NCI-H146 (cell line): ENCODE measurements at places on chromosomes 3 and 15.

- DNase-seq = no peak
Measured at GRCh38 chr15:71096676-71097075, 18.6 kb upstream of the THSD4 start.

DNA sequence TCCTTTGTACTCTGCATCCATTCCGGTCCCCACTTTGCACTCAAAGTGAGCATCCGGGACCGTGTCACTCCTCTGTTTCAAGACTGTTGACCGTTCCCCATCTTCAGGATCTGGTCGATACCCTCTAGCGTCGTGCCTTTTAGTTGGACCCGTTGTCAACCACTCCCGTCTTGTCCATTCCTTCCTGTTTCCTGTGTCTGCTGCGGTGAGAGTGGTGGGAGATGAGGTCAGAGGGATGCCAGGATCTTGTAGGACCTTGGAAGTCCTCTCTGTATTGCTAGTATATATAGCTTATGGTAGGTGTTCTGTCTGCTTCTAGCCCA, 624 bp downstream of the BRK1 start:
- no peak for DNase-seq

DNA sequence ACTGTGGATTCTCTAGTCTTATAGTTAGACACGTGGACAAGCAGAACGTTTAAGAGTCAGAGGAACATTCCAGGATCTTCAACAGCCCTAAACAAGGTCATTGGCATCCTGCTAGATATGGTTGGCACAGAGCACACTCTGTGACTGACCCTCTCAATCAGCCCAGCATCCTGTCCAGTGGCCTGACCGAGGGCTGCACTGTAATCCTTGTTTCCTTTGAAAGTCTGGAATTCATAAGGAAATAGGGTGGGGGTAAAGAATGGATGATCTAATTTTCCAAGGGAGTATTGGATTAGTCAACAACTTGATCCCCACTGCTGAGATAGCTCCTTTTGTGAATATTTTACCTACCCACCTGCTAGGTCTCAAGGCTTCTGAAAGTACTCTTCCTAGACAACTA, 94.5 kb upstream of the DLG1 start:
- no peak for DNase-seq

GRCh38 chr3:125146626-125147490, 65.7 kb downstream of the SLC12A8 start:
- no peak for DNase-seq

- no peak for DNase-seq
Measured at GRCh38 chr3:32021155-32021554, 39.6 kb downstream of the ZNF860 start.

DNA sequence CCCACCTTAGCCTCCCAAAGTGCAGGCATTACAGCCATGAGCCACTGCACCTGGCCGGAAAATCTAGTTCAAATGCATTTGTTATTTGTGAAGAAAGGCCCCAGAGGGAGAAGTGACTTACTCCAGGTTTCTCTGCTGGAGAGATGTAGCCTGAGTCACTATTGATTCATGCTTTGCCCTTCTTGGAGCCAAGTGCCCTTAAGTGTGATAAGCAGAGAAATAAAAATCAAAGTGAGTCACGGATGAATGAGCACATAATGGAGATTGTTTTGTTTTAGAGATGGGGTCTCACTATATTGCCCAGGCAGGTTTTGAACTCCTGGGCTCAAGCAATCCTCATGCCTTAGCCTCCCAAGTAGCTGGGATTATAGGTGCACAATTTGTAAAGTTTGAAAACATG, 33.1 kb downstream of the CDC25A start:
- DNase-seq = no peak

DNA sequence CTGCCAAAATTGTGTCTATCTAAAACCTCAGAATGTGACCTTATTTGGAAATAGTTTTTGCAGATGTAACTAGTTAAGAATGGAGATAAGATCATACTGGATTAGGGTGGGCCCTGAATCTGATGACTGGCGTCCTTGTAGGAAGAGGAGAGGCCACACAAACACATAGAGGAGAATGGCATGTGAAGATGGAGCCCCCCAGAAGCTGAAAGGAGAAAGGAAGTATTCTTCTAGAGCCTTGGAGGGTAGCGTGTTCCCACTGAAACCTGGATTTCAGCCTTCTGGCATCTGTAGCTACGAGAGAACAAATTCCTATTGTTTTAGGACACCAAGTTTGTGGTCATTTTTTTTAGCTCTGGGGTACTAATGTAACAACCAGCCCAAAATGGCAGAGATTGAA, 423.0 kb upstream of the TPM1 start:
- no peak for DNase-seq

DNA sequence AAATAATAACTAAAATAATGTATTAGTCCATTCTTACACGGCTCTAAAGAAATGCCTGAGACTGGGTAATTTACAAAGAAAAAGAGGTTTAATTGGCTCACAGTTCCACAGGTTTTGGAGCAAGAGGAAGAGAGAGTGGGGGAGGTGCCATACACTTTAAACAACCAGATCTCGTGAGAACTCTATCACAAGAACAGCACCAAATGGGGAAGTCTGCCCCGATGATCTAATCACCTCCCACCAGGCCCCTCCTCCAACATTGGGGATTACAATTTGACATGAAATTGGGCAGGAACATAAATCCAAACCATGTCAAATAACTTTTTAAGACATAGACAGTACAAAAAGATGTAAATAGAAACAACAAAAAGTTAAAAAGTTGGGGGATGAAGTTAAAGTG, 63.2 kb downstream of the ILDR1 start:
- DNase-seq = no peak

DNA sequence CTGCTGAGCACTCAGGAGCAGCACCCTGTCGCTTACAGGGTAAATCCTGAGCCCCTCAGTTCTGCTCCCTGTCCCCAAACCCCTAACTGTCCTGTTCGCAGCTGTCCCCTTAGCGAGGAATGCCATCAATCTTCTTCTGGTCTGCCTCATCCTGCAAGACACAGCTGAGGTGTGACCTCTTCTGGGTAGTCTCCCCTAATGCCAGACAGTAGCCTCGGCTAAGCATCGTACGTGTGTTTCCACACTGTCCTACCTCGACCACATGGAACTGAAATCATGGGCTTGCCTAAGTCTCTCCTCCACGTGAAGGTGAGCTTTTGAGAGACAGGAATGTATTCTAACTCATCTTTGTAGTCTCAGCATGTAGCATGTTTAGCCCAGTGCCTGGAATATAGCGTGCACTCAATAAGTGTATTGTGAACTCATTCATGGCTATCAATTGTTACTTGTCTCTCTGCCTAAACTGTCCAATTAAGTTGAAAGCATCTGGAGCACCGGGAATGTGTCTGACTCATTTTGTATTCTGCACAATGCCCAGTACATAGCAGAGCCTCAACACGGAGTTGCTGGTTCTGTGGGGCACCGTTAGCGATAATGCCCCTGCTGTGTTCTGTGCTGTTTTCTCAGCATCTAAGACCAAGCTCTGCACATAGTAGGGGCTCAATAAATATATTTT, 90.2 kb downstream of the HES1 start:
- DNase-seq = no peak

- DNase-seq = peak; percentile 18
Measured at GRCh38 chr3:129058441-129059200, 2.0 kb upstream of the GP9 start.

GRCh38 chr3:12835052-12835665, 6.2 kb downstream of the RPL32 start:
- no peak for DNase-seq

- DNase-seq = no peak
Measured at GRCh38 chr3:98519351-98519750, 3.4 kb downstream of the CLDND1 start.

- DNase-seq = peak; percentile 72
Measured at GRCh38 chr15:77497110-77497737, 76.5 kb downstream of the HMG20A start.

GRCh38 chr3:111874177-111874820, 15.2 kb downstream of the PHLDB2 start:
- DNase-seq = no peak

GRCh38 chr15:67100124-67100791, 34.9 kb downstream of the SMAD3 start:
- no peak for DNase-seq

DNA sequence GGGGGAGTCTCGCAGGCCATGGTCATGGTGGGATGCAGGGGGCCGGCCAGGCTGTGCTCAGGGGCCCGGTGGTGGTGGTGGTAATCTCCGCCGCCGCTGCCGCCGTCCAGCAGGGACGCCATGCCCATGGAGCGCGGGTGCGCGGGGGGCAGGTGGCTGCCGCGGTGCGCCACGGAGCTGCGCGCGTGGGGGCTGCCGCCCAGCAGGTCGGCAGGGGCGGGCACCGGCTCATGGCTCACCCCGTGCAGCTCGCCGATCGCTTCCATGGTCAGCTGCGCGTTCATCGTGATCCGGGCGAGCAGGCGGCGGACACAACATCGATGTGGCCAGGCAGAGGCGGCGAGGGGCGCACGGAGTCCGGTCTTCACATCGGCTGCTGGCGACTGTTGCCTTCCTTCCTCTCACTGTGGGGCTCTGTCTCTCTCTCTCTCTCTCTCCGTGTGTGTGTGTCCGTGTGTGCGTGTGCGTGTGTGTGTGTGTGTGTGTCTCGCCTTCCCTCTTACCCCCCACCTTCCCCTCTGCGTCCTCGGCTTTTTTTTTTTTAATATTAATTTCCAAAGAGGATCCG, 451 bp downstream of the ONECUT1 start:
- DNase-seq = peak; percentile 48

- no peak for DNase-seq
Measured at GRCh38 chr15:95676500-95676899, 654.0 kb upstream of the NR2F2 start.

GRCh38 chr3:49399461-49399860, 12.3 kb downstream of the RHOA start:
- DNase-seq = no peak

DNA sequence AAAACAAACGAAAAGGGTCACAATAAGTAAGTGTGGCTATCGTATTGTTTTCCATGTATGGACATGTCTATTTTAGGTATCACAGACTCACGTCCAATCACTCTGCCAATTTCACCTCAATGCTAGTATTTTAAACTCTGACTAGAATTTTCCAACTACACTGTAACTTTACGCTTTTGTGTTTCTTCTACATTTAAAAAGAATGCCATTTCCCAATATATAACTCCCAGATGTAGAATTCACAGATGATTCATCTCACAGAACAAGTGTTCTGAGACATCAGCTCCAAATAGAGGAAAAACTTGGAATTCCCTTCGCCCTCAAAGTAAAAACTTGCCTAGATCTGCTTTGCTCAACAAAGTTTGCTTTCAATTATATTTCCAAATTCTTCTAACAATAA, 14.2 kb downstream of the LRIG1 start:
- DNase-seq = no peak

- no peak for DNase-seq
Measured at GRCh38 chr15:90564051-90564450, 34.3 kb downstream of the CRTC3 start.

- DNase-seq = no peak
Measured at GRCh38 chr3:71752831-71753700, 589 bp upstream of the GPR27 start.

GRCh38 chr15:67177752-67178151, 76.7 kb downstream of the AAGAB start:
- no peak for DNase-seq

GRCh38 chr15:58139989-58140522, 1.9 kb downstream of the AQP9 start:
- DNase-seq = no peak

GRCh38 chr3:147838652-147839051, 429.5 kb downstream of the ZIC1 start:
- DNase-seq = no peak

- no peak for DNase-seq
Measured at GRCh38 chr3:87207460-87207859, 19.6 kb upstream of the CHMP2B start.

DNA sequence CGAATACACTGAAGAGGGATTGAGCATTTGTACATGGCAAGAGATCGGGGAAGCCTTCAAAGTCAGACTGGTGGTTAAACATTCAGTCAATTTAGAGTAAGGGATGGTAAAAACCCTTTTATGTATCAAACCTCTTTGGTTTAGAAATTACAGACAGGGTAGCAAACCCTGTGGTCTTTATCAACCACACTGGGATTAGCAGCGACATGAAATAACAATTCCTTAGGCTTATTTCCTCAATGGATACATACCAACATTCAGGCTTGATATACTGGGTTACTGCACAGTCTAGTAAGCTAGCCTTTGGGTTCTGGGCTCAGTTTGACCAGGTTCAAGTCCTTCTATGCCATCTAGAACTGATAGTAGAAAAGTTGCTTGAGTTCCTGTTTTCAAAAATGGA, 127.4 kb downstream of the THRB start:
- DNase-seq = no peak

GRCh38 chr15:74443100-74443909, 9.5 kb upstream of the SEMA7A start:
- no peak for DNase-seq

DNA sequence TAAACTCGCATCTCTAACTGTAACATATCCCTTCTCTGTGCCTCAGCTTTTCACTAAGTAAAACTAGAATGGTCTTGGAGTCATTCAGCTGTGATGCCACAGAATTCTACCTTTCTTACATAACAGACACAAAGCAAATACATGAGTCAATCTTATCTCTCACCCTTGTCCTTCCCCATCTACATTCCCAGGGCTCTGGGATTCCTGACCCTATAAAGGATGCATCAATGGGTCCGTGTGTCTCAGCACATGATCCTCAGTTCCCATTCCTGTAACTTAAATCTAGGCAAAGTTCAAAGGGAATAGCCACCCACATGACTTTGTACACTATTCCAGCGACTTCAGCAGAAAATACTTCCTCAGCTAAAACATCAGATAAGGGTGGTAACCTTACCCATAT, 11.8 kb upstream of the ARL8B start:
- DNase-seq = no peak

GRCh38 chr3:38582941-38583645, 66.4 kb downstream of the SCN5A start:
- no peak for DNase-seq

DNA sequence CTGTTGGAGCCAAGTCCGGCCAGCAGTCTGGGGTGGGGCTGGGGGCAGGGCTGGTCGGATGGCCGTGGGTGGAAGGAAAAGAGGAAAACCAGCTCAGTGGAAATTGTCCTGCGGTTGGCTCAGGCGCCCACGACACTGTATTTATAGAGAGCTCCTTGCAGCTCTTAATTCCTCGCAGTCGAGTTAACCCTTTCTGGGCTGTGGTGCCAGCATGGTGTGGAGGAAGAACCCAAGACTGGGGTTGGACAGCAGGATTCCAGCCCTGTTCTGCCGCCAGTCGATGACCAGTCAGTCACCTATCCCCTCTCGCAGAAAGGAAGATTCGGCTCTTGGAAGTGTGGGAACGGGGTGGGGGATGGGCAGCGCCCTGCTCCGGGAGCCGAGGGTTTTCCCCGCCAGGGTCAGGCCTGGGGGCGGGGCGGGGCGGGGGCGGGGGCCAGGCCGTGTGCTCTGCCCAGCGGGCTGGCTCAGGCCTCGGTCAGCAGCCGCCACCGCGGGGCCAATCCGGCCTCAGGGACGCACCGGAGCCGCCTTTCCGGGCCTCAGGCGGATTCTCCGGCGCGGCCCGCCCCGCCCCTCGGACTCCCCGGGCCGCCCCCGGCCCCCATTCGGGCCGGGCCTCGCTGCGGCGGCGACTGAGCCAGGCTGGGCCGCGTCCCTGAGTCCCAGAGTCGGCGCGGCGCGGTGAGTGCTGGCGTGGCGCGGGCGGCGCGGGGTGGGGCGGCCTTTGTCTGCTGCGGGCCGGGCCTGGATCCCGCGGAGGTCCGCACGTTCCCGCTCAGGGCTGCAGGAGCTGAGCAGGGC, at the start of gene CD276:
Gene CD276 (plus strand): TSS at position 607 of the 804 bp plus-strand sequence. CDS start 15,257 bp downstream, outside the sequence.
- DNase-seq = peak; percentile 73

GRCh38 chr15:70262591-70263274, 165.0 kb upstream of the TLE3 start:
- no peak for DNase-seq
